Breast epithelium (tissue), 4 donors: ENCODE measurements at places on chromosomes 2 and 18.

GRCh38 chr2:33670392-33670937, 71.4 kb upstream of the FAM98A start:
- H3K4me3 ChIP-seq = no peak overlapping the region
- no peaks in the 10 kb centered on the region for H3K4me1 ChIP-seq
- no peaks in the 10 kb centered on the region for H3K36me3 ChIP-seq
- H3K27ac ChIP-seq = no peak overlapping the region

DNA sequence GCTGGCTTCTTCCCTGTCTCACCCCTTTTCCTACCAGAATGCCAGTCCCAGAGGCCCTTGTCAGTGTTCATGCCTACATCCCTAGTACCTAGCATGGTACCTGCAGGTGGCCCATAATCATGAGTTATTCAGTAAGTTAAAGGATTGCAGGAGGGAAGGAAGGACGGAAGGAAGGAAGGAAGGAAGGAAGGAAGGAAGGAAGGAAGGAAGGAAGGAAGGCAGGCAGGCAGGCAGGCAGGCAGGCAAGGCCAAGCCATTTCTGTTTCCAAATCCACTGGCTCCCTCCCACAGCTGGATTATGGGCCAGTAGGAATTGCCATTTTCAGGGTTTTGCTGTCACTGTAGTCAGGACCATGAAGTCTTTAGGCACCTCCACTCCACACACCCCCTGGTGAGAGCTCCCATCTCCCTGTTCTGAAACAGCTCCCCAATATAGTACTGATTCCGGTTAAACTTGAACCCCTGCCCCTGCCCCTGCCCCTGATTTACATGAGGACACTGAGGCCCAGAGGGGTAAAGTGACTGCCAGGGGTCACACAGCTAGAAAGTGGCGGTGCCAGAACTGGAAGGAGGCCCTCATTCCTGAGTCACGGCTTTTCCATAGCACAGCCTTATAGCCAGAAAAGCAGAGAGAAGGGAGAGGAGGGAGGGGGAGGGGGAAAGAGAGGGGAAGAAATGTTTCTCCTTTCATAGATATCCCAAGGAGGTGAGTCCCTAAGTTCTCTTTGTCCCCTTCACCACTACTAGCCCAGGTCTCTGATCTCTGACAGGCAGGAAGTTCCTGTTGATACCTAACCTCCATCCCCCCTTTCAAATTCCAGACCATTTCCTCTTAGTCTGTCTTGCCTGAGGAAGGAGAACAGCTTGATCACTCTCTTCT, 12.2 kb upstream of the TNS1 start:
- H3K36me3 ChIP-seq = no peaks in the 10 kb centered on the region
- no peak overlapping the region for H3K27ac ChIP-seq
- H3K4me1 ChIP-seq = no peaks in the 10 kb centered on the region
- no peak overlapping the region for H3K4me3 ChIP-seq
- DNase-seq = no peak

GRCh38 chr18:55706898-55707297, 118.9 kb upstream of the TCF4 start:
- H3K27ac ChIP-seq = no peak overlapping the region
- no peaks in the 10 kb centered on the region for H3K36me3 ChIP-seq
- no peak for DNase-seq
- H3K4me1 ChIP-seq = no peaks in the 10 kb centered on the region
- no peak overlapping the region for H3K4me3 ChIP-seq

GRCh38 chr2:82330155-82330554, 2025.6 kb upstream of the LRRTM1 start:
- no peak overlapping the region for H3K27ac ChIP-seq
- DNase-seq = no peak
- H3K36me3 ChIP-seq = no peaks in the 10 kb centered on the region

DNA sequence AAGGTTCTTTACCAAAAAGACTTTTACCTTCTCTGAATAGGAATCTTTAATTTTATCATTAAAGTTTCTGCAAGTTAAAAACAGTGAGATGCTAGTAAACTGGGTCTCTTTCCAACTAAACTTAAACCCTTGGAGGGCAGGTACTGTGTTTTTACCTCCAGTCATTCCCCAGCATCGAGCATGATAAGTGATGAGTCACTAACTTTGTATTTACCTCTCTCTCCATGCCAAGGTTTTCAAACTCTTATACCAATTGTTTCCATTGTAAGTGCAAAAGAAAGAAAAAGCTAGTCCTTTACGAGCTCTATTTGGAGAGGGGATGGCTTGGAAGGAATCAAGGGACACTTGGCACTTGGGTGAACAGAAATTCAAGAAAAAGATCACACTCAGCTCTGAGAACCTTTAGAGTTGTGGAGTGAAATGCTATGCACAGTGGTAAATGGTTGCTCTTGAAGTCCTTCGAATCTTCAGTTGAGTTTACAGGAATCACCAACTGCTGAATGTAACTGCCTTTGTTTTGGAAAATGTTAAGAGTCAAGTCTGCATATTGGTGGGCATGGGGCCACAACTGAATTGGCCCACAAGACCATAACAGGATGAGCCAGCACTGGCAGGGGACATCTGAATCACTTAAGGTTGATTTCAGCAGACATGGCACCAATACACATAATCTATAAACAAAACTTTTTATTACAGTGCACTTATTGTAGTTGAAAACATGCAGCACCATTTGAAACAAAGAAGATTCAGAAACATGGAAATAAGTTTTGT, 8.3 kb upstream of the RBM43 start:
- peaks cover 5% of the 10 kb centered on the region for H3K36me3 ChIP-seq
- H3K4me1 ChIP-seq = no peaks in the 10 kb centered on the region
- H3K27me3 ChIP-seq = no peaks in the 10 kb centered on the region
